ENCODE measurements at places on chromosomes 7 and 10. TPM values are rescaled to one million over a fixed set of nuclear protein-coding genes. Genes with fewer than 3 reads are reported as not detected.

- no peak overlapping the region for H3K27ac ChIP-seq
- H3K27me3 ChIP-seq, result no peaks in the 10 kb centered on the region
- DNase-seq, result no peak
- peaks cover 15% of the 10 kb centered on the region for H3K4me1 ChIP-seq
- no peak overlapping the region for H3K4me3 ChIP-seq
Measured at GRCh38 chr10:124143721-124144120, 50.3 kb upstream of the CHST15 start.

Gene KMT2C
- total RNA-seq, result 99.0 TPM

DNA sequence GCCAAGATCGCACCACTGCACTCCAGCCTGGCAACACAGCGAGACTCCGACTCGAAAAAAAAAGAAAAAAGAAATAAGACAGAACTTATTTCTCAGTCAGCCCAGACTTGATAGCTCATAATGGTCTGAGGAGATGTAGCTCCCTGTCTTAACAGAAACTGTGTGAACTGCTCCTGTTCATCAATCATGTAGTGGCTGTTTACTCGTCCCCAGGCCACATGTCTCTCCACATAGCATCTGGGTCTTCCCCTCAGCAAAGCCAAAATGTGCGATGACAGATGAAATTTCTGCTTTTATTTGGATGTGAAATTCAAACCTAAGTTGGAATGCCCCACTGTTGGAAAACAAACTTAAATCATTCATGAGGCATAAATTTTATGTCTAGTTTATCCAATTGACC lies 219.0 kb downstream of the CACNA2D1 start:
- no peak for DNase-seq
- H3K4me1 ChIP-seq, result no peaks in the 10 kb centered on the region
- no peaks in the 10 kb centered on the region for H3K36me3 ChIP-seq
- H3K27me3 ChIP-seq, result no peaks in the 10 kb centered on the region

- H3K27ac ChIP-seq, result no peak overlapping the region
- H3K36me3 ChIP-seq, result no peaks in the 10 kb centered on the region
- no peaks in the 10 kb centered on the region for H3K4me1 ChIP-seq
- no peak overlapping the region for H3K4me3 ChIP-seq
- H3K27me3 ChIP-seq, result no peaks in the 10 kb centered on the region
Measured at GRCh38 chr7:24709585-24710360, 47.5 kb downstream of the GSDME start.

DNA sequence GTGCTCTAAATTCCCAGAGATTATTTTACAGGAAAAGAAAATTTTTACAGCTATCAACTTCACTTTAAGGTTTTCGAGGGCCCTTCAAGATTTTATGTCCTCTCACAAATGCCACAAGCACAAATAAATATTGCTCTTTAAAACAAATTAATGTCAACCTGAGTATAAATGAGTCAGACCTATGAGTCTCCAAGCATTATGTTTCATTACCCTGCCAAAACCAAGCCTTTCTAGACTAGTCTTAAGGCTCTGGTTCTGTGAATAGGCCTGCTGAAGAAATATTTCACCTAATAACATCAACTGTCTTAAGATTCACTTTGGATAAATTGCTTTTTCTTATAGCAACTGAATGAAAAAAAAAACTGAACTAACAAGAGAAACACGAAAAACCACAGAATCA lies 153.0 kb downstream of the PDE1C start:
- no peak for DNase-seq
- H3K27ac ChIP-seq, result no peak overlapping the region
- H3K4me1 ChIP-seq, result no peaks in the 10 kb centered on the region

Data from upper lobe of right lung (tissue), 1 donor.